EH (cell line): ENCODE measurements at places on chromosomes 5 and 9.

DNA sequence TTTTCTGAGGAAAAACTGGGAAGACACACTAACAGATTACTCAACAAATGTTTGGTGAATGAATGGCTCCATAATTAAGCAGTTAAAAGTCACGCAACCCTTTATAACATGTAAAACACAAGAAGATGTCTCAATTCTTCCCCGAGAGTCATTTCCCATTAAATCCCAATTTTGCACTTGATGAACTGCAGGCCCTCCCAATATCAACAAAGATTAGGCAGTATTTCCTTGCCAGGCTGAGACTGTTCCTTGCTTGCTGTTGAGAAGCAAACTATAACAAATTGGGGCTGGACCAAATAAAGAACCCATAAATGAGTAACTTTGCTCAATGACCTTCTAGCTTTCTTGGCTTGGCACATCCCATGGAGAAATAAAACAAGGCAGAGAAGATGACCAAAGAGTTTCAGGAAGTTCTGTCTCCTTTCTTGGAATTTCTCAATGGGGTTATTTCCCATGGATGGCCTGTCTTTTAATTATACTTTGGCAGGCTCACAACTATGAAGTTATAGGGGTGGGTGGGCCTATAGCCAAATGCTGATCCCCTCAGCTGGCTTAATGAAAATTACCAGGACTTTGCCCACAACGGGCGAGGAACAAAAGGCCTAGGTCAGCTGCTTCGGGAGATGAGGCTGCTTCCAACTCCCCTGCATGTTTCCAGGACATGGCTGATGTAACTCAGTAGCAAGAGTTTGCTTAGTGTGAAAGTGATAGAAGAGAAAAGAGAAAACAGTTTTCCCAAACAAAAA, 243.1 kb upstream of the RFX3 start:
- DNase-seq, result peak; percentile 89

GRCh38 chr5:108649646-108650045, 98.1 kb upstream of the FER start:
- no peak for DNase-seq

DNA sequence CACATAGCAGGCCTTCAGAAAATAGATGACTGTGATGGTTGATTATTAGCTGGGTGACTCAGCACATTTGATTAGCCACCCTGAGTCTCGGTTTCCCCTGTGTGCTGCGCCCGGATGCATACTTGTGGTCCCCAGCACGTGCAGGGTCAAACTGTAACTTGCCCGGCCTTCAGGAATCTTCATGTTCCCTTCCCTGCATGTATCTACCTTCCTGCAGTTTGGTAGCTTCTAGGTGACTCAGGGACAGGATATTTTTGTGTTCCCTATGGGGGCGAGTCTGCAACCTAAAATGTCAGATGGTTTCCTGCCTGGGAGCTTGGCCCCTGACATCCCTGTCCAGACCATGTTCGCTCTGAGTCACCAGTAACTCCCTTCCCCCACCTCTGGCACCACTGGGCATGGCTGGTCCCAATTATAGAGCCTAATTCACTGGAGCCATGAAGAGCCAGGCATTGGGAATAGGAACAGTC, 13.2 kb downstream of the PTGS1 start:
- peak; percentile 91 for DNase-seq

- DNase-seq, result no peak
Observed at GRCh38 chr5:163658702-163659567, 153.5 kb downstream of the MAT2B start.

DNA sequence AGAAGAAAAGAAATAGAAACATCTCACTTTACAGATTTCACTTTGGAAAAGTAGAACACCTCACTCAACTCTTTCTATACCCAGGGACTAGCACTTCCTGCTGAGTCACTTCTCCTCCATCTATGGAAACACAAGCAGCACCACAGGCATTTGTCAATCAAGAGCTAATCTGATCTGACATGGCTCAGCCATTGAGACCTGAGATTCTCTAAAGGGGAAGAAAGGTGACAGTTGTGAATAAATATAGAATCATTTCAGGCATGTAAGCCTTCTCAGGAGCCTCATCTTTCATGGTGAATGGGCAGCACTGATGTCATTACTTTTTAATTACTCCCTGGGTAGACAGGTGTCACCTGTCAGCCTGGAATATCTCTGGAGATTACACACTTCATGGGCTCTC, 559.8 kb downstream of the HINT1 start:
- DNase-seq, result no peak

GRCh38 chr5:16296946-16297345, 117.4 kb upstream of the MARCHF11 start:
- DNase-seq, result no peak

GRCh38 chr9:82934949-82935348, 128.0 kb downstream of the RASEF start:
- DNase-seq, result peak; percentile 2

- no peak for DNase-seq
Observed at GRCh38 chr5:2747363-2748162, 3.9 kb downstream of the IRX2 start.

- no peak for DNase-seq
Observed at GRCh38 chr9:99626426-99626825, 195.3 kb upstream of the NR4A3 start.

- DNase-seq, result no peak
Observed at GRCh38 chr5:158785397-158785796, 314.3 kb downstream of the EBF1 start.

DNA sequence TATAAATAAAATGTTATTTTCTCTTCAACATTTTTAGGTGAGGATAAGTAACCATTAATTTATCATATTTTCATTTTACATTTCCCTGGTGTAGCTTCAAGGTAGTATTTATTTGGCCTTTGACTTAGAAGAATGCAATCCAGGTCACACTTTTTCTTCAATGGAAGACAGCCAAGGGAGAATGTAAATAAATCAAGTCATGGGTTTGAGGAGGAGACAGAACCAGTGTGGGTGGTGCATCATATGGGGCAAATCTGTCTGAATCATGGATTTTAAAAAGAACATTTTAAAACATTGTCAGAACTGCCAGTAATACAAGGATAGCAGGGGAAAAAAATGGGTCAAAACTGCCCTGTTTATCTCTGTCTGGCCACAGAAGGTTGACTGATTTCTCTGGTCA, 229.5 kb downstream of the FAM114A2 start:
- no peak for DNase-seq

- DNase-seq, result peak; percentile 70
Observed at GRCh38 chr5:86968301-86968753, 299.4 kb upstream of the RASA1 start.

DNA sequence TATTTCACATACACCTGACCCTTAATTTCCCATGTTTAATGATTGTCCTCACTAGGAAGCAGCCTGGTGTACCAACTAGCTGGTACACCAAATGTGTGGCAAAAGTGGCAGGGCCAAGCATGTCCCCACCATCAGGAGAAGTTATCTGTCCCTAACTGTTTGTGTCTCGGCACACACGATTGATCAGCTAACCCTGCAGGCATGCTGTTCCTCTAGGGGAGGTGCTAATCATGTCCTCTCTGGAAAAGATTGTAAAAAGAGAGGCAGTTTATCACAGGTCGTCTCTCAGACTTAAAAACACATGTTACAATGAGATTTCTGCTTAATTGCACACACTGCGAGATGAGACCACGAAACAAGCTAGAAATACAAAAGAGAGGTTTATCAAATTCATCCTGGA, 342.7 kb downstream of the DIRAS2 start:
- no peak for DNase-seq

DNA sequence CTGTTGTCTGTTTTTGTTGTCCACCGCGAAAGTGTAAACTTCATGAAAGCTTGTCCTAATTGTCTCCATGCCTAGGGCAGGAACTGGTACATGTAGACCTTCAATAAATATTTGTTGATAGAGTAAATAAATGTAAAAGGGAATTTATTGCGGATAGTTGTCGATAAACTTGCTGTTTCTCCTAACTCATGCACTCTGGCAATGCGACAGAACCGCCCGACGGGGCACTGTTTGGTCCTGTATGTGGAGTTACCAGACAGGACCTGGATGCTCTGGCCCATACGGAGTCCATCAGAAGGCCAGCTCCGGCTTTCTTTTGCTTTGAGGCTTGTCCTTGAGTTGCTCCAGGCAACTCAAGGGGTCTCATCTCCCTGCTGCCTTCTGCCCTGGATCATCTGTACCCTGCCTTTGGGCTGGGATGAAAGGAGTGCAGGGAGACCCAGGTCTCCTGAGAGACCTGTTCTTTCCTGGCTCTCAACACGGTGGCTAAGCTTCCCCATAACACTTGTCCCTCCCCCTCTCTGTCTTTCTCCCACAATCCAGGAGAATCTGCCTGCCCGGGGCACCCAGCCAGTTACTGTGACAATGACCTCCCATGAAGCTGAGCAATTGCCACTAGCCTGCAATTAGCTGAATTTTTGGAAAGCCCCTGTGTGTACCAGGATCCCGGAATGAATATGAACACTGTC, 149.5 kb upstream of the PTCH1 start:
- DNase-seq, result no peak

DNA sequence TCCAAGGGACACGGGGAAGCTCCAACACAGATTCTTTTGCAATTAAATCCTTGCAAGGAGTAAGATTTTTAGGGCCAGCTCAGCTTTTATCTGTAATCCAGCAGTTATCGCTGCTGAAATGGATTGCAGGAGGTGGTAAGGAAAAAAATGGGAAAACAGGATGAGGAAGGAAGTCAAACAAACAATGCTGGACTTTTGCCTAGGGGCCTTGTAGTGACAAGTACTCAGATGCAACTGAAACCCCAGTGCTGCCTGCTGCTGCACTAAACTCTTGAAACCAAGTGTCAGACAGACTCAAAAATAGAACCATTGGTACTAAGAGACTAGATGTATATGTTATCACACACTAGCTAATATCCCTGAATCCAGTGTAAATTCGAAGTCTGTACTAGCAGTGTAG, 309.2 kb downstream of the CTNND2 start:
- DNase-seq, result no peak

DNA sequence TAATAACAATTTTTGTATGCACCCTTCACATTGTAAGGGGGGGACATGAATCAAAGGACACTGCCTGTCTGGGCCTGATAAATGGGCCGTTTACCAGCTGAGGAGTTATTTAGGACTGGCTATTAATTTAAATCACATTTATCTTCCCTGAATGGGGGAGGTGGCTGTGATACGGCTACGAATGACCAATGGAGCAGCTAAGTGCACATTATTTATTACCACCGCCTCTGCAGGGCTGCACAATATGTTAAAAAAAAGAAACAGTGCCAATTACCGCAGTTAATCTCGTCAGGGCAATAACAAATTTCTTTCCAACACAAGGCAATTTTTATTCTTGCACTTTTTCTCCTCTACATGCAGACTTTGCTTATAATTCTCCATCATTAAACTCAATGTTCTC, 318.4 kb downstream of the IRX2 start:
- no peak for DNase-seq

- DNase-seq, result no peak
Observed at GRCh38 chr5:2196416-2196815, 313.7 kb upstream of the IRX4 start.

DNA sequence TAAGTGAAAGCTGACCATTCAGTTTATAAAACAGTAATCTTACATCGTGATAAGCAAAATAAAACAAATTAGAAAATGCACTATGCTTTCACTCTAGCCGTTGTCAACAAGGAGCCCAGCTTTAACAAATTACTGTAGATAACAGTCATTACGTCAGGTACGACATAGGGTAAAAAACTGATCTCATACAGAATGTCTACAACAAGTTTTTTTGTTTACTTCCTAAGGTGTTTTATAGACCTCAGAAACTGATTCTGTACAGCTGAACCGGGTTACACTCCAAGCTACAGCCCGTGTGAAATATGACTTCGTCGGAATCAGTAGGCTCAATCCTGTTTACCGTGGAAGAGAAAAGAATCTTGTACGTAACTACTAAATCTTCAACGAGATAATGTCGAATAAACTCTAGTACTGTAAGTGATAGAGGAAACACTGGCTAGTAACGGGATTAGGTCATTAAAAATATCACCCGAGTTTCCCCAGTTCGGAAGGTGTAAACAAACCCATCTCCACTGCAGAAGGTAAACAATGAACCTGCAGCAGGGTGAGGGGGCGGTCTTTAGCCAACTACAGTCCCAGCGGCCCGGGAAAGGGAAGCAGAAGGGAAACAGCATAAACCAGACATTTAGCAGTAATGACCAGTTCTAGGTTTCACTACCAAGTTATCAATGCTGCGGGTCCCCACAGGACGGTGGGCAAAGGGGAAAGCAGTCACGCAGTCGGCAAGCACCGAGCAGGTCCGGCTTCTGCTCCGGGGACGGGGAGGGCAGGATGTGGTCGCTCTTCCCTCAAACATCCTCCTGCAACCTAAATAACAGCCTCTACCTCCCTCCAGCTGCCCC, 1.1 kb downstream of the RICTOR start:
- DNase-seq, result peak; percentile 66

- DNase-seq, result no peak
Observed at GRCh38 chr9:77673941-77674791, 26.0 kb upstream of the GNA14 start.

DNA sequence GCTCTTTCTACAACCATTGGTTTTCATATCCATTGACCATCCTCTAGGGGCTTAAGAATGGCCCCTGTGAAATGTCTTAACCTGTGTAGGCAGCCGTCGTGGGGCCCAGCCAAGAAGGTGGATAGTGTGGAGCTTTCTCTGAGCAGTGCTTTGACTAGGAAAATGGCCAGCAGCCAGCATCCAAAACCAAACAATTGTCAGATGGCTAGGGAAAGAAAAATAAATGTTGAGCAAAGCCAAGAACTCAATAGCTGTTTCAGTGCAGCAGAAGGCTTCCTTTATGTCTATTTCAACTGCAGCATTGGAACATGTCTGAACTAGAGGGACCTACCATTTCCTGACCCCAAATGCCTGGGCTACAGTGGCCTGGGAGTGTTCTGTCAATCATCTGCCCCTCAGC, 374.9 kb downstream of the TLE4 start:
- DNase-seq, result no peak

DNA sequence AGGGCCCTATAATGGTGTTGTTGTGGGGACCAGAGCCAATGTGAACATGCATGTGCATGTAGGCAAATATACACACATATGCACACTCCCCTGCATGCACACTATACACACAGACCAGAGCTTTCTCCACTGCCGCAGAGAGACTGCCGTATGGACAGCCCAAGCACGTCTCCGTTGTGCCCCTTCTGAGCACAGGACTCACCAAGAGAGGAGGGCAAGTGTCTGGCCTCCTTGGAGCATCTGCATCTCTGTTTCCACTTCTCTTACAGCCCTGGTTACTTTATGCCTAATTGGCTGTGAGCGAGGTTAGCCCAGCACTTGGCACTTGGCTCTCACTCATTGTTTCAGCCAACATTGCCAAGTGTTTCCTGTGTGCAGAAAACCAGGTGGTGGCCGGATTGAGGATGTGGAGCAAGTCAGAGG, 30.4 kb downstream of the CSF2 start:
- peak; percentile 18 for DNase-seq
